ENCODE measurements at places on chromosomes 1 and 21.

- DNase-seq: no peak
Observed at GRCh38 chr1:175419684-175420517, 227.3 kb upstream of the KIAA0040 start.

GRCh38 chr21:38820471-38821239 is 14.9 kb downstream of the ETS2 start:
- no peak for DNase-seq

DNA sequence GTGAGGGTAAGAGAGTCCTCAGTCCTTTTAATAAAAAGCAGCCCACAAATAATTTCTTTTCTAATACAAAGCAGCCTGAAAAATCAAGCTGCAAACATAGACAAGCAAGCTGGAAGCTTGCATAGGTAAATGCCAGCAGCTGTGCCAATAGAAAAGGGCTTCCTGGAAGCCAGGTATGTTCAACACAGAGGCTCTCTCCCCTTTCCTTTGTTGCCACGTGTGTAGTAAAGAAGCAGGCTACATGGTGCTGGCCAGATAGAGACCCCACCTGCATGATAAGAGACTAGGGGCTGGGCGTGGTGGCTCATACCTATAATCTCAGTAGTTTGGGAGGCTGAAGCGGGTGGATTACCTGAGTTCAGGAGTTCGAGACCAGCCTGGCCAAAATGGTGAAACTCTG is 50.1 kb upstream of the ERRFI1 start:
- DNase-seq: no peak

DNA sequence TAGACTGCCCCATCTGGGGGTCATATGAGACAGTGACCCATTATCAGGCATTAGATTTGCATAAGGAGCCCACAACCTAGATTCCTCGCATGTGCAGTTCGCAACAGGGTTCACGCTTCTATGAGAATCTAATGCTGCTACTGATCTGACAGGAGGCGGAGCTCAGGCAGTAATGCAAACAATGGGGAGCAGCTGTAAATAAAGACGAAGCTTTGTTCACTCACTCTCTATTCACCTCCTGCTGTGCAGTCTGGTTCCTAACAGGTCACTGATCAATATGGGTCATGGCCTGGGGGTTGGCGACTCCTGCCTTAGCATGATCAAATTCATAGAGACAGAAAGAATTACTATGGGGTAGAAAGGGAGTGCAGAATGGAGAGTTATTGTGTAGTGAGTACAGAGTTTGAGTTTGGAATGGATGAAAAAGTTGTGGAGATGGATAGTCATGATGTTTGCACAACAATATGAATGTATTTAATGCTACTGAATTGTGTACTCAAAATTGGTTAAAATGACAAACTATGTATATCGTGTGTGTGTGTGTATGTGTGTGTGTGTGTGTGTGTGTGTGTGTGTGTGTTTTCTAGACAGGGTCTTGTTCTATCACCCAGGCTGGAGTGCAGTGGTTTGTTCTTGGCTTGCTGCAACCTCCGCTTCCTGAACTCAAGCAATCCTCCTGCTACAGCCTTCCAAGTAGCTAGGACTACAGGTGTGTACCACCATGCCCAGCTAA is 42.2 kb downstream of the BTF3L4 start:
- no peak for DNase-seq

DNA sequence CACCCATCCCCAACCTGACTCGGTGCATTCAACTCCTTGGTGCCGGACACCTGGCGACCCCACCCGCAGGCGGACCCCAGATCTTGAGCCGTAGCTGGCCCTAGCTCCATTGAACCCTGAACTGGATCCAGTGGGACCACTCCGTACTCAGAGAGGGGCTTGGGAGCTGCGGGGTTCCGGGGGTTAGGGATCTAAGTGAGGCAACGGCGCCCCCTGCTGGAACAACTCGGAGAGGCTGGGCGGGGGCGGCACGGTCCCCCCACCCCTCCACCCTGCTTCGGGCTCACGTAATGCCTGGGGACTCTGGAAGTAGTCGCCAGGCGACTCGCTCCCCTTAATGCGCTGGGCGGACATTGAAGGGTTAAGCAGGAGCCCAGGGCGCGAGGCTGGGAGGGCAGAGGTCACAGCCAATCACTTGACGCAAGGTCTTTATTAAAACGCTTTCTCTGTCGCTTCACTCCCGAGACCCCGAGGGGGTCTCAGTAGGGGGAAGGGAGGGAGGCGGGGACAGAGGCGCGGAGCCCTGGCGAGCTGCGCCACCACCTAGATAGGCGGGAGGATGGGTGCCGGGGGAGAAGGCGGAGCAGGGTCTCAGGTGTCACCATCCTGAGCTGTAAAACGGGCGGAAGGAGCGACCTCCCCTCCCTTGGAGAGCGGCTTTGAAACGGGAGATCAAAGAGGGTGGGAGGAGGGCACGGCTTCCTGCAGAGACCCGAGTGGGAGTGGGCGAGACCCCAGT is 704 bp upstream of the CRABP2 start:
- DNase-seq: peak; percentile 76

GRCh38 chr21:44449473-44450363 is 5.6 kb upstream of the LRRC3 start:
- no peak for DNase-seq

- DNase-seq: no peak
Observed at GRCh38 chr1:195898373-195898772, 709.9 kb downstream of the KCNT2 start.

GRCh38 chr1:150764617-150765101 is 919 bp downstream of the CTSS start:
- DNase-seq: no peak

Measured in stimulated activated CD4-positive, alpha-beta T cell treated with anti-CD3 and anti-CD28 coated beads, Interleukin-12 subunit alpha, Interleukin-12 subunit beta, amount 100 ng/mL, for 48 hours (primary cell).